Stimulated activated CD4-positive, alpha-beta T cell treated with anti-CD3 and anti-CD28 coated beads, TNF-alpha, amount 100 ng/mL, for 4 hours (primary cell): ENCODE measurements at places on chromosomes 13 and 19.

DNA sequence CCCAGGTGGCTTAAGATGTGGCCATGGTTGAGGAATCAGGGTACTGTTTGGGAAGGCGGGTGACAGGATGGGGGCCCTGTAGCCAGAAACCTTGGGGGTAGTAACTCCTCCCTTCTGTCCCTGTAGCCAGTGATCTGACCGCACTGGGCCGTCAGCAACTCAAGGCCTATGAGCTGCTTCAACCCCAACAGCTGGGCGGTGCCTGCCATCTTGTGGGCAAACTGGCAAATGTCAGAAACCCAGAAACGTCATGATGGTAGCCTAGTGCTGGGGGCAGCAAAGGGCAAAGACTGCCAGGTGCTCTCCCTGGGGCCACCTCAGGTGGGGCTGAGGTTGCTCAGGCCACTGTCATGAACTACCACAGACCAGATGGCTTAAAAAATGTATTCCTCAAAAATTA, 3.5 kb downstream of the COPE start:
- no peak for DNase-seq

DNA sequence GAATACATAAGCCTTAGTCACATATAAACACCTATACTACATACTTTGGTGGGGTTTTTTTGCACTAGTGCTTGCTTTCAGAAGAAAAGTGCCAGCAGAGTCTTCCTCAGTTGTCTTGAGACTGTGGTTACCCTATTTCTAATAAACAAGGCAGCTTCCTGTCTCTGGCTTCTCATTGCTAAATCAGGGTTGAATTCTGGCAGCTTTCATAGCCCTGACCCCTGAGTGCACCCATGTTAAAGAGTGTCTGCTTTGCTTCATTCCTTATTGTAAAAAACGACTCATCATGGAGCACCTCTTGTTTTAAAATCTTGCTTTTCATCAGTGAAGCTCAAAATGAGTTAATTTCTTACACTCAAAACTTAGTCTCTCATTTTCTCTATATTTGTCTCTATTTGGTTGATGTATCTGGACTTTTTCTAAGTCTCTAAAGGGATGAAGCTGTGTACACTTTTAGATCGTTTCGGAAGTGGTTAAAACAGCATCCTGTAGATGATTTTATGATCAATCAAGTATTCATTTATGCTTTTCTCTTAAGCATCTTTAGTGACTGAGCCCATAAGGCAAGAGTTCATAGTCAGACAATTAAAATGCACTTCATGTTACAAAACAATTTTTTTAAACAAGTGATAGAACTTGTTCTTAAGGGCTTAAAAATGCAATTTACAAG, 72.1 kb downstream of the KLF12 start:
- DNase-seq, result no peak

- DNase-seq, result no peak
Measured at GRCh38 chr13:47480121-47480520, 521.0 kb downstream of the SUCLA2 start.

GRCh38 chr19:29622166-29623070, 16.3 kb downstream of the POP4 start:
- no peak for DNase-seq
